ENCODE measurements at places on chromosomes 5 and 9.

GRCh38 chr5:81180780-81181460 lies 52.2 kb upstream of the CKMT2 start:
- DNase-seq = no peak

DNA sequence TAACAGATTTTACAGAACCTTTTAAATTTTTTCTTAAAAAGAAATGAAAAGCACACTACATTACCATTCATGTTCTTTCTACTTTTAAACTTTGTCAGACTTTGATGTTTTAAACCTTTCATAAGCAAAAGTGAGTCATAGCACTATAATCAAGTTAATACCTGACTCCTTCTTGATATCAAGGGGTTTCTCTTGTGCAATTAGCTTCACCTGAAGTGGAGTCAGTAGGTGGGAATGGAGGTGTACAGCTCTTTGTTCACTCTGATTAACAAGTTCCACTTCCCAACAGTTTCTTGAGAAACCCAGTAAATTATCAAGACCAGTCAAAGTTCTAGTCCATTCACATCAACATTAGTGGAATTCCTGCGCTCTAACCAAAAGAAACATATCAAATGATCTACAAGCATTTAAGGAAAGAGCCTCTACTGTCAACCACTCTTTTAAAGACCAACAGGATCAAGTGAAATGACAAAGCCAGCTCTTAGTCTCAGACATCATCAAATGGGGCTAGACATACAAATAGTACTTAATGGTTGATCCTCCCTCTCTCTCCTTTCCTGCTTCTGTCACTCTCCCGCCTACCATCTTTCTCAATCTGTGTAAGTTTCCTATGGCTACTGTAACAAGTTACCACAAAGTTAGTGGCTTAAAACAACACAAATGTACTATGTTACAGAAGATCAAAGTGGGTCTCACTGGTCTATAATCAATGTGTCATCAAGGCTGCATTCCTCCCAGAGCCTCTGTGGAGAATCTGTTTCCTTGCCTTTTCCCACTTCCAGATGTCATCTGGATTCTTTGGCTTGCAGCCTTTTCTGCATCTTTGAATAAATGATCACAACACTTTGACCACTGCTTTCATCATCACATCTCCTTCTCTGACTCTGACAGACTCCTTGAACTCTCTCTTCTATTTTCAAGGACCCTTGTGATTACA lies 68.0 kb downstream of the HINT1 start:
- no peak for DNase-seq

DNA sequence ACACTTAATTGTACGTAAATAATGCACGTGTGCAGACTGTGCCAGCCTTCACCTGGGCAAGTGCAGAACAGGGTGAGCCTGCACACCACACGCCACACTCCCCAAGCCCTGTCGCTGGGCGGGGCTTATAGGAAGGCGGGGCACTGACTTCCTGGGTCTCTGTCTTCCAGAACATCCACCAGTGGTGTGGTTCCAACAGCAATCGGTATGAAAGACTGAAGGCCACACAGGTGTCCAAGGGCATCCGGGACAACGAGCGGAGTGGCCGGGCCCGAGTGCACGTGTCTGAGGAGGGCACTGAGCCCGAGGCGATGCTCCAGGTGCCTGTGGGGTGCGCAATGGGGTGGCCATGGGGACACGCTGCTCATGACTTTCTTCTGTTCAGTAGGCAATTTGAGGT lies 44.2 kb downstream of the GSN start:
- DNase-seq = no peak

DNA sequence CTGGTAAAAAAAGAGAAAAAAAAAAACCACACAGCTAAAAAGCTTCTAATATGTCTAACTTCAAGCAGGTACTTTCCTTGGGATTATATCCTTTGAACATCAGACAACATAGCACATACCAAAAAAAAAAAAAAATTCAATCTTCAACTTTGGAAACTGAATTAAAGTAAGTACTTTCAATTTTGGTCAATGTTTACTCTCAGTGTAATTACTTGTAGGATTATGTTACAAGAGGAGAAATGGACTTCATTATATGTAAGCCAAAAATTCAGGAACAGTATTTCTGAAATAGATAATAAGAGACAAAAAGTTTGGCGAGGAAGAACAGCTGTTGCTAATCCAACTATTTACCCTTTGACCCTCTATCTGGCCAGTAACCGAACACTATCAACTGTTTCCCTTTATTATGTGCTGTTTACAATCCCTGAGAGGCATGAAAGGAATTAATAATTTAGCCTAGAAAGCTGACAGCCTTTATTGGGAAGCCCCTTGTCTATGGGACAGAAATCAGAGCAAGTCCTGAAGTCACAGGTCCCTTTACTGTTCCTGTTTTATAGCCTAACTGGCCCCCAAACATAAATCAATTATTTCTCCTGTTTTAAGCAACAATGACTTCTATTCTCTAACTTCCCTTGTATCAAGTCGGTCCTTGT lies 46.6 kb downstream of the NR6A1 start:
- DNase-seq = no peak

DNA sequence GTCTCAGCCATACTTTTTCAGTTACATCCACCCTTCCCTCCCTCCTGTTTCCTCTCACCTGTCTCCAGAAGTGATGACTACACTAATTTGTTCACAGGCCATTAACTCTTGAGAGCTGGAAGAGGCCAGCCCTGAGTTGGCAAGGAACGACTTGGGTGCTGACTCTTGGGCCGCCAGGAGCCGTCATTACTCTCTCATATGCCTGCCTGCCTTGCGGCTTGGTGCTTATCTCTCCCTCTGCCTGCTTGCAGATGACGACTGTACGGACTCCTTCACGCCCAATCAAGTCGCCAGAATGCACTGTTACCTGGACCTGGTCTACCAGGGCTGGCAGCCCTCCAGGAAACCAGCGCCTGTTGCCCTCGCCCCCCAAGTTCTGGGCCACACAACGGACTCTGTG lies 66.1 kb downstream of the PAPPA start:
- DNase-seq = no peak

Measured in NCI-H524 treated with DMSO at 0.1 percent for 48 hours (cell line).